Nephron progenitor cell (in vitro differentiated cells): ENCODE measurements at places on chromosomes 16 and 17.
A peak's percentile ranks its signal among the peaks of the same experiment; 100 is the strongest.

GRCh38 chr17:31538080-31538762 lies 146.7 kb downstream of the RAB11FIP4 start:
- DNase-seq = no peak

DNA sequence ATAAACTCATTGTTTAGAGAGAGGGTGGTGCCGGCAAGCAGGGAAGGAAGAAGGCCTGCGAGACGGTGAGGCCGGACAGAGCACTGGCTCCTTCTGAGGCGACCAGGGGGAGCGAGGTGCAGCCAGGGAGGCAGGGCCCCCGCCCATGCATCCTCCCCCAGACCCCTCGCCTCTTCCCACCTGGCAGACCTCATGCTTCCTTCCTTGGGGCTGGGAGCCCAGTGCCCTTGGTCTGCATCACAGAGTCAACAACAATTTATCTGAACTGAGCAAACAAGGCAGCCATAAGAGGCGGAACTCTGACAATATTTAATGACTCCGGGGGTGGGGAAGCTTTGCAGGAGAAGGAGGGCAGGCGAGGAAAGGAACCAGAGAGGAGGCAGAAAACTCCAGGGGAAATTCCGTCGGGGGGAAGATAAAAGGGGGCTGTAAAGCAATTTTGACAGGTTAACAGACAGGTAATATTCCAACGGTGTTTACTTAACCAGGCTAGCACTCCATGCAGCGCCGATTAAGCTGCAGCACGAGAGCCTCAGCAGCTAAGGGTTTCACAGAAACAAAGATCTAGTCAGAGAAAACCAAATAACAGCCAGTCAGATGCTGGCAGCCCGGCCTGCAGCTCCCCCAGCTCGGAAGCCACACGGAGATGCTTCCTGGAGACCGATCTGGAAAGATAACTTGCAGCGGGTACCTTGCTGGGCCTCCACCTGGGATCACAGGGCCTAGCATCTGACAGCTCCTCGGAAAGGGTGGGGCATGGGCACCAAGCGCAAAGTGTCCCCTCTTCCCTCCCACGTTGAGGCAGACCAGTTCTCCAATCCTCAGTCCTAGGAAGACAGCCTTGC lies 398.2 kb downstream of the SOX9 start:
- peak; percentile 36 for DNase-seq

- DNase-seq = no peak
Measured at GRCh38 chr16:51635181-51635580, 484.1 kb upstream of the SALL1 start.

DNA sequence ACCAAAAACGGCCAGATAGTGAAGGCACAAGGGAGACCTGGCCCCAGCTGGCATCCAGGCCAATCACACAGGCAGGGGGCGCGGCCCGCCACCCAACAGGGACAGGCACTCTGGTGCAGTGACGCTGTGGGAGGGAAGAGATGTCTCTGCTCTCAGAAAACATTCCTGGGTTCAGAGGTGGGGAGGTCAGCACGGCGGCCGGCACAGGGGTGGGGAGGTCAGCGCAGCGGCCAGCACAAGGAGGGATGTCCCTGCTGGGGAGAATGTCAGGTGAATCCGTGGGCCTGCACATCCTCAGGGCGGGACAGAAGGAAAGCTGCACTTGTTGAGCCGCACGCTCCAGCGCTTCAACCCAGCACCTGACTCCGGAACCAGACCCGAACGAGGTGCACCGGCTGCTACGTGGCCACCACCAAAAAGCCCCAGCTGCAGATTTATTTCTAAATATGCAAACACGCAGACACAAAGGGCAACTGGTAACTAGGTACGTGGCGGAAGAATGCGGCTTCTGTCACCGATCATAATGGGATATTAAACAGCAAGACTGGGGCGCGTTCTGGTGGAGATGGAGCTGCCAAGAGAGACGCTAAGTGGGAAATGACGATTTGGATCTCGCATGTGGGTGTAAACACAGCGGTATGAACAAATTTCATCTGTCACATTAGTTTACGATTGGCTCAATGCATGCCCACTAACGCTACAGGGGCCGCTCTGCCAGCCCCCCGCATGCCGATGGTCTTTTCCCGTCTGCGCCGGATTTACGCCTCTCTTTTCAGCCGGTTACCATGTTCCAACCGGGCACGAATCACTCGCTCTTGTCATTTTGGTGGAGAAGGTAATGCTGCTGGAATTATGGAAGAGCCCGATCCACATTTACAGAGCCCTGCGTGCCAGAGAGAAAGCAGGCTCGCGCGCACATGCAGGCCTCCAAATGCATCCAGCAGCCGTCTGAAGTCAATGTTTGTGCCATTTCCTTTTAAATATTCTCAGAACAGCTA lies 15.5 kb downstream of the SLC38A10 start:
- no peak for DNase-seq

- DNase-seq = no peak
Measured at GRCh38 chr17:34261568-34262337, 6.7 kb downstream of the CCL2 start.

DNA sequence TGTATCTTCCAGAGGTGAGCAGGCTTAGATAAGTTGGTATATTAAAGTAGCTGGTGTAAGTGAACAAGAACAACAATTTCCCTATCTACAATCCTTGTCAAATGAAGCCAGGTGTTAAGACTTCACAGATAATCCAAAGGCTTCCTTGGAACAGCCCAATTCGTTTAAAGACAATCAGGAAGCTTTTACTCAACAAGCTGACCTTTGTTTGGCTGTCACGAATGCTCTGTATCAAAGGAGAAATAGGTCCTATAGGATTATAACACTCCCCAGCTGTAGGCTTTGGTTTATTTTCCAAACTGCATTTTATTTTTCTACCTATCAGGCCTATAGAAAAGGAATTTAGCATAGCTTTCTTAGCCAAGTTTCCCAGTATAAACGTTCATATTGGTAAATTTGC lies 766.5 kb upstream of the GOT2 start:
- DNase-seq = no peak

- no peak for DNase-seq
Measured at GRCh38 chr16:14502932-14503741, 126.9 kb downstream of the PARN start.

- DNase-seq = no peak
Measured at GRCh38 chr17:20033415-20033814, 24.3 kb downstream of the SPECC1 start.

- no peak for DNase-seq
Measured at GRCh38 chr17:26963163-26963503, 330.8 kb upstream of the WSB1 start.

GRCh38 chr17:73474370-73474988 lies 162.7 kb upstream of the CDC42EP4 start:
- no peak for DNase-seq

DNA sequence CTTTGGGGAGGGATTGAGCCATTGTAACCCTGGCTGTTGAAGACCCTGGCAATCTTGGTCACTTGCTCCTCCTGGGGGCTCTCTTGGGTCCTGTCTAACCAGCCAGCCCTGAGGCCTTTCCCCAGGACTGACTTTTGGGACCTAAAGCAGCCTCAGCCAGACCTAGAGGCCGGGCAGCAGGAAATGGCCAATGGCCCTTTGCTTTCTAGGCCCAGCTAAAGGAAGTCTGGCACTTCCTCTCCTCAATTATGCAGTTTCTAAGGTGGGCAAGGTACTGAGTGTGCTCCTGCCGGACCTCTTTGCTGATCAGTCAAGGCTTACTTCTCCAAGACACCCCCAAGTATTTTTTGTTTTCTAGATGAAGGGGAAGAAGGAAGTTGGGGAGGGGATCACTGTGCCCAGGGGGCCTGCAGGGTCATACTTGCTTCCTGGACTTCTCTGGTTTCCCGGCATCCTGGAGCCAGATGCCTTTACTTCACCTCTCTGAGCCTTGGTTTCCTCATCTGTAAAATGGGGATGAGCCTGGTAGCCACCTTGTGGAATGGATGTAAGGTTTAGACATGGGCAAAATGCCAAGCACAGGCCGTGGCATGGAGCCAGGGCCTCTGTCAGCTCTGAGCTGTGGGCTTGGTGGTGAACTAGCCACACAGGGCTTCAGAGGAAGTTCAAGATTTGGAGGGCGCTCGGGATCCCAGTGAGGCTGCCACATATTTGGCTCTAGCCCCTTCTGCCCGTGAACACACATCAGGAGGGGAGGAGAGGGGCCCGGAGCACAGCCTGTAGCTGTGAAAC lies 8.6 kb downstream of the CX3CL1 start:
- DNase-seq = no peak

- peak; percentile 54 for DNase-seq
Measured at GRCh38 chr16:89320782-89321501, 103.4 kb downstream of the ZNF778 start.

- DNase-seq = no peak
Measured at GRCh38 chr17:63692195-63692816, 7.6 kb downstream of the LIMD2 start.

DNA sequence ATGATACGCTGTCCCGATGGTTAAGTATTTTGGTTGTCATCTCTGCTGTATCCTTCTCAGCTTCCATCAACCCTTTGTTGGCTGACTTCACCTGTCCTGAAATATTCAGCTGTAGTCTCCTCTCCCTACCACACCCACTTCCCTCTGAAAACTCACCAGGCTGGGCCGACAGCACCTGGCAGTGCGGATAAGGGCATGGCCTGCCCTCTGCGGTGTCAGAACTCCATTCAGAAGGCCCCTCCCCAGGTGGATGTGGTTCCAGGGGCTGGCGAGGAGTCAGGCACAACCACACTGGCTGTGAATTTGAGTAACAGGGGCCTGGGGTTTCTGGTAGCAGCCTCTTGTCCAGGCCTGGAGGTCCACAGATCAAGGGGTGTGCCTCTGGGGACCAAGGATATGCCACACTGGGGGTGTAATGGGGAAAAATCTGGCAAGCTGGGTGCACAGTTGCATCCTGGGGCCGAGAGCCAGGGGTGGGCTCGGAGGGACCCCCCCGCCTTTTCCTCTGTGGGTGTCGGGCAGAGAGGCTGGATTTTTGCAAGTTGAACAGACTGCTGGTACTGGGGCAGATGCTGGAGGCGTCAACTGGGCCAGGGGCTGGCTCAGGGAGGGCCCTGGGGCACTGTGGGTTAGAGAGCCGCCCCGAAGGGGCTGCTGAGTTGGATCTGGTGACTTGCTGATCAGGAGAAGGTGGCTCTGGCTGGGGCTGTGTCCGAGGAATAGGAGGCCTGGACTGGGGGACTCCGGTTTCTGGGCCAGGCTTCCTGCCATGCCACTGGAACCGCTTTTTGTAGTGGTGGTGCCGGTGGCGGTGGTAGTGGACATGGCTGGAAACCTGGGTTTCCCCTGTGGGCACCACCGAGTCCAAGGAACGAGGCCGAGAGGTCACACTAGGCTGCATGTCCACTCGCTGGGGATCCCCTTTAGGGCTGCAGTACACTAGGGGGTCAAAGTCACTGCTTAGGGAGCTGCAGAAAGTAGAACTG lies 5.6 kb upstream of the SUPT4H1 start:
- no peak for DNase-seq

DNA sequence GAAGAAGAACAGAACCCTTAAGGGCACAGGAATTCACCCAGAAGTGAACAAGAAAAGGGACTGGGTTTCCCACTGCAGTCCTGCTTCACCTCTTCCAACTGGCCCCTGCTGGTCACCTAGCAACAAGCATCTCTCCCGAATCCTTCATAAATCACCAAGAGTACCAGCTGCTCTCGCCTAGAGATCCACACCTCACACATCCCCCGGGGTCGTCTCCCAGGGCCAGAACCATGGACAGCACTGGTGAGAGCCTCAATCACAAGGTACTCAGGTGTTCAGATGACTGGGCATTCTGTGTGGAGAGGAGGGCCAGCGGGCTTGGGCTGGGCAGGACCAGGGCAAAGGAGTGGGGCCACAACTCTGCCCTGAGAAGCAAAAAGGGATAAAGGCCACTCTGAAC lies 65.9 kb downstream of the CCT6B start:
- DNase-seq = peak; percentile 33

DNA sequence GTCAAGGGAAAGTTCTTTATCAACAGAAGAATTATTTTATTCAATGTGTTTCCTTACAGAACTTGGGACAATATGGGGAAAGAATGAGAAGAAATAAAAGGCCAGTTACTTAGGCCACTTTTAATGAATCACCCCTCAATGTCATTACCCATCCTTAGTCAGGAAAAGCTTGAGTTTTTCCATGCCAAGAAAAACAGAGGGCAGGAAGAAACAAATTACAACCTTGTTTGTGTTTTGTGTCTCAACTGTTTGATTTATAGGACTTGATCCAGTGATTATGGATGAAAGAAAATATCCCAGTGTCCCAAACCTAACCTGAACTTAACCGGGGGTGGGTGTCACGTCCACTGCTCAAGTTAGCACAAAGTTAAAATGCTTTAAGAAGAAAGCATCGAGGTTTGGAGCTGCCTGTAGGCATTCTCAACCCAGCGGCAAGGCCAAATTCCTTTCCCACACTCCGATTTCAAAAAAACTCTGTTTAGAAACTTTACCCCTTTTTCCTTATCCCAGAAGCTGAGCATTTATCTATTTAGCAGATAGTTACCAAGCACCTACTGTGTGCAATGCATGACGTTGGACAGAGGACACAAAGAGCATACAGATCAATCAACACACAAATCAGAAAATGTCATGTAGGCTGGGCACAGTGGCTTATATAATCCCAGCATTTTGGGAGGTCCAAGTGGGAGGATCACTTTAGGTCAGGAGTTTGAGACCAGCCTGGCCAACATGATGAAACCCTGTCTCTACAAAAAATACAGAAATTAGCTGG lies 14.0 kb upstream of the CYB5B start:
- no peak for DNase-seq

- peak; percentile 75 for DNase-seq
Measured at GRCh38 chr17:7403043-7403726, 712 bp downstream of the TMEM256 start.

DNA sequence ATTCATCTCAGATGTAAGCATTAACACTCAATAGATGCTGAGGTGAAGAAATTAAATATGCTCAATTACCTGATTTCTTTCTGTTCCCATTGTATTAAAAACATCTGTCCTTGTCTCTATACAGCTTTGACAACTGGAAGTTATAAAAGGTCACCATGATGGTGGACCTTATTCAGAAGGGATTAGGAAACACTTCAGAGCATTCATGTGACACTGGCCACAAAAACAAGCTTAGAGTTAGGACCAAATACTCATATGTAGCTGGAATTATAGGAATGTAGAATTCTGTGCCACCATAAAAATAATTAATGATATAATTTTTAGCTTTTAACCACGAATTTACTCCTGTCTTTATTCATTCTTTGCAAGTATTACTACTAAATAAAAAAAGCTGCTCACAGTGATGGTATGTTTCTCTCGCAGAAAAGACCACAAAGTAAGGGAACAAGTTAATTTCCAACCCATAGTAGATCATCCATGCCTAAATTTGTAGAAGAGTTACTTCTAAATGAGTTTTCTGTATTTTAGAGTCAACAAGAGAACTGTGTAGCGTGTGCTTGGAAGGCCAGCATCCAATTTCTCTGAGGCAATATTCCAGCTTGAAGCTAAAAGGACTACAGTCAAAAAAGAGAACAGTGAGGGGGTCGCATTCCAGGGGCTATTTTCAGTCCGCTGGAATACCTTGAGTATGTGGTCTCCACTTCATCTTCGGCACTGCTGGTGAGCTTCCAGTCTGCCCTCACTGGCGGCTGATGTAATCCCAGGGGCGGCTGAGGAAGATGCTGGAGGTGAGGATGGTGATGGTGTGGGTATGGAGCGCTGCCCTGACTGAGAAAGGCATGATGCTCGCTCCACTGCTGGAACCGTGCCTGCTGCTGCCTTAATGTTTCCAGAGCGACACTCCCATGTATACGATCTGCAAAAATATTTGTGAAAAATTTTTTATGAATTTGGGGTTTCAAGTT lies 63.7 kb downstream of the CACNG1 start:
- no peak for DNase-seq
